ENCODE measurements at places on chromosomes 12 and 14.

DNA sequence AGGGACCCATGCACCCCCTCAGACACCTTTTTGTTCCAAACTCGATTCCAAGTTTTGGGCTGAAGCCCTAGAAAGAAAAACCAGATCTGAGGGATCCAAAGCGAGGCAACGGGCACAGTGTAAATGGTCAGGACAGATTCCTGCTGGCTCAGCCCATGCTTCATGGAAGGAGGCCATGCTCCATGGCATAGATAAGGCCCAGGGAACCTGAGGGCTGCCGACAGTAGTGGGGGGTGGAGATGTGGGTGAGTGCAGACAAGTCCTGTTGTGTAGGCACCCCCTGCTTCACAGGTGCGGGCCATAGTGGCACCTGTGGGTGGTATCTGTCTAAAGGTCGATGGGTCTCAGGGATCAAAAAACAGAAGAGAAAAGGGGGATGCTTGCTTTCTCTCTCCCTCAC lies 42.1 kb downstream of the TNFAIP2 start:
- DNase-seq: no peak

GRCh38 chr14:105860615-105861580 lies 334.5 kb downstream of the TMEM121 start:
- no peak for DNase-seq

DNA sequence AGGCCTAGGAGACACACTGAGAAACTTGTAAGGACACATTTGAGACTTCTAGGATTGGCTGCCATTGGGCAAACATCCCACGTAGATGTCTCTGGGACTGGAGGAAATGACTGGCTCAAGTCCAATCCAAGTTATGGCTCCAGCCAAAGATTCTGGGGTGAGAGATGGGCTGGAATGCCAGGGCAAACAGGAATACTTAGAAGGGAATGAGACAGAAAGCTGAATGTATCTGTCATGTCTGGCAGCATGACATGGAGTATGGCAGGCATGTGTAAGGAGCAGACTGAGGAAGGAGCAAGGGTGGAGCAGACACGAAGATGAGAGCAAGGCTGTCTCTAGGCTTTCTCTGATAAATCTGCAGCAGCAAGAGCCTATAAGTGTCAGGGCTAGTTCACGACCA lies 209.2 kb downstream of the PHLDA1 start:
- DNase-seq: no peak

DNA sequence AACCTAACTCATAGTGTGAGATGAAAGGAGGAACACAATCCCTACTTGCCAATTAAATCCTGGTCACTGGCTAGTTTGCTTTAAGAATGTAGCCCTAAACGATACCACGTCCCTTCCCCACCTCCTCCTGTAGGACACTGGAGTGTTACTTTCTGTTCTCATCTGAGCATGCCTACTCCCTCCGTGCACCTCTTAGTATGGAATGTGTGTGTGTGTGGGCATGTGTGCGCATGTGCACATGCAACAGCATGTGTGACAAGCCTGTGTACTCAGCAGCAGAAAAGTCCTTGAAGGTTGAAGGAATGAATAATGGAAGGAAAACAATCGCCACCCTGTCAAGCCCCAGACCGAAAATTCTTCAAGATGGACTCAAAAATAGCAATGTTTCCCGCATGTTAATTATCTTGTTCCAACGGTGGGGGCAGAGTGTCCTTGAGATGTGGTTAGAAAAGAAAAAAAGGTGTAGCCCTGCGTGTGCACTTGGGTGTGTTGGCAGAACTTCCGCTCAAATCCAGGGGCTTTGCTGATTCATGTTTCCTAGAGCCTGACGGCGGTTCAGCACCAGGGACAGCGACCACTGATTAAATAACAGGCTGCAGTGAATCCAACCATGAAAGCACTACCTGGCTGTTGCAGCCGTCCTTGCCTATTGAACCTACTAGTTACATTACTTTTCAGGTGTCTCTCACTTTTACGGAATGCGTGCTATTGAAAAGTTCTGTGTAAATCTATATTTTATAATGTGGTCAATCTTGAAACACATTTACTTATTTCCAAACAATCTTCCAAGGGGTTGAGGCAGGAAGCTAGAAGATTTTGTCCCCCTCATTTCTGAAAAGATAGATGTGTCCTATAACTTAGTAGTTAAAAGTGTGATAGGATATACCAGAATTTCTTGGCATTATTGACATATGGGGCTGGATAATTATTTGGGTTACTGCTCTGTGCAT lies 79.8 kb downstream of the SRRM4 start:
- peak; percentile 47 for DNase-seq

GRCh38 chr12:3603576-3603975 lies 112.6 kb downstream of the PRMT8 start:
- no peak for DNase-seq

DNA sequence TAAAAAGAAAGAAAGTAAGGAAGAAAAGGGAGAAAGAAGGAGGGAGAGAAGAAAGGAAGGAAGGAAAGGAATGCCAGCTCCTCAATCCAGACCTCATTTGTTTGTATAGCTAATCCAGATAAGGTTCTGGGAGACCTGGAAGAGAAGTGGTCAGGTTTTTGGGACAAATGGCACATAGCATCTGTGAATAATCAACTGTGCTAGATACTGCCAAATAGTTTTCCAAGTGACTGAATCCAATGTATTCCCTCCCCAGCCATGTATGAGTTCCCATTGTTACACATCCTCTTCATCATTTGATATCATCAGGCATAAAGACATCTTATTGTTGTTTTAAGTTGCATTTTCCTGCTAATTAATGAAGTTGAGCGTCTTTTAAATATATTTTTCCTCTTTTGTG lies 18.6 kb upstream of the PTGR2 start:
- no peak for DNase-seq

DNA sequence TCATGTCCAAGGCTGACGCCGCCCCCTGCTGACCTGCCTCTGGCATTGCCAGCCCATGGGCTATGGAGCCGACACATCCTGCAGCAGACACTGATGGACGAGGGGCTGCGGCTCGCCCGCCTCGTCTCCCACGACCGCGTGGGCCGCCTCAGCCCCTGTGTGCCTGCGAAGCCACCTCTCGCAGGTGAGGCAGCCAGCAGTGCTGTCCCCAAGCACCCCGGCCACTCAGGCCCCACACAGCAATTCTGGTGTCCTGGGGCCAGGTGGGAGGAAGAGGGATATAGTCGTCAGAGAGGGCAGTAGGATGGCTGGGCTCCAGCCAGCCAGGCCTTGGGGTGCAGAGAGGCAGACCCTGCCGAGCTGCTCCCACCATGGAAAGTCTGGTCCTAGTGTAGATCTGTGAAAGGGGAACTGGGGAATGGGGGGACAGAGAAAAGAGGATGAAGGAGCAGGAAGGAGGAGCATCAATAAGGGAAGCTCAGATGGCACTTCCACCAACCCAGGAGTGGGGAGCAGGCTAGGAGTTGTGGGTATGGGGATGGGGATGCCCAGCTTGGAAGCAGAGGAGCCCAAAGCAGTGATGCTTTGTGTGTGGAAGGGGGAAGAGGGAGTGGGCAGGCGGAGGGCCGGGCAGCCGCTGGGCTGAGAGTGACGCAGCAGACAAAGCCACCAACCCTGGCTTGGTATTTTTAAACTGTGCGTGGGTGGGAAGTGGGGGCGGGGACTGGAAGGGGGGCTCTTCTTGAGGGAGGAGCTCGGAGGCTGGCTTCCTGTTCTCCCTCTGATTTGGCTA lies 4.7 kb downstream of the NAB2 start:
- no peak for DNase-seq

DNA sequence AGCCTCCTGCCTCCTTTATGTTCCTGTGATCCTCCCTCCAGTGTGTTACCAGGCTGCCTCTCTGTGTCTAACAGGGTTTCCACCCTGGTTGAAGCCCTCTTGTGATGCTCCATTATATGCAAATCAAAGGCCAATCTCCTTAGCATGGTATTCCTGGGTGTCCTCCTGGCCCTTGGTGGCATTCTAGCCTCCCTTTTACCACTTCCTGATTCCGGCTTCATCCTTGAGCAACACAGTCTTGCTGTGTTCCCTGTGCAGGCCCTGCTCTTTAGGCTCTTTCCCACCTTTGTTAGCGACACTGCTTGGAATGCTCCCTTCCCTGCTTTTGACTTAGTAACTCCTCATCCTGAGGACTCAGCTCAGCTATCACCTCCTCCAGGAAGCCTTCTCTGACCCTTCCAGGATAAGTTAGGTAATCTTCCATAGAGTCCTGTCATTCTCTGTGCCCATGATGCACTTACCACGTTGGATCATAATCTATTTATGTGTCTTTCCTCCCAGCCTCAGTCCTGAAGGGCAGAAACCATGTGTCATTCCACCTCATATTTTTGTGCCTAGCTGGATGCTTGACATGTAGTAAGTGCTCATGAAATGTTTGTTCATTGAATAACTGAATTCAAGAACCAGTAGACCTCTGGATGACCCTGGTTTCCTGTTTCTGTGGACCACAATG lies 37.3 kb downstream of the PRKCH start:
- no peak for DNase-seq

DNA sequence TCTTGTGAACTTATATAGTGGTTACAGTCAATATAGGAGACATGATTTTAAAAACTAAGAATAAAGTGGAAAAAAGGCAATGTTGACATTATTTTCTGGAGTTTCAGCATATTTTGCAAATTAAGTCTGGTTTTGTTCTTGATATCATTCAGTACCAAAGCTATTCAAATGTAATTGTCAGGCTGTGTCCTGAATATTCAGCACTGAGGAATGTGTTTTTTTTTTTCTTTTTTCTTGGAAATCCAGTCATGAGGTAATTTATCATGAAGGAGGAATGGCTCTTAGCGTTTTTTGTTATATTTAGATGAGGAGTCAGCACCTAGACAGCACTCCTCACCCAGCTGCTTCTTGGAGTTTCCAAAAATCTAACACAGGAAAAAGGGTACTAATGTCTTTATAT lies 225.5 kb downstream of the CCDC91 start:
- no peak for DNase-seq

DNA sequence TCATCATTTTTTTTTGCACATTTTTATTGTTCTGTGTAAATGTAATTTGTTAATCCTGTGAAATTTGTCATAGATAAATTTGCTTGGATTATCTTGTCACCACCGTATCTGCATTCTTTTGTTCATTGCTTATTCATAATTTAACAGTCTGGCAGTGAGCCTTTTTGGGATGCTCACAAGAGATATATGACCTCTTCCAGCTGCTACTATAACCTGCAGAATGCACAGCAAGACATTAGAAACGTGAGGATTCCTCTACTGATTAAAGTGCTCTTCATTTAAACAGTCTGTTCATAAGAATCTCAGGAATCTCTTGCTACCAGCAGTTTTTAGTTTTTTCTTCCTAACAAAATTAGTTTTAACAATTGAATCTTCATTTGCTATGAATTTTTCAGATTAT lies 9.1 kb downstream of the NPAS3 start:
- DNase-seq: no peak

GRCh38 chr12:127126260-127126628 lies 1140.7 kb upstream of the TMEM132C start:
- no peak for DNase-seq

GRCh38 chr12:69343357-69343756 lies 4.8 kb upstream of the LYZ start:
- DNase-seq: no peak

DNA sequence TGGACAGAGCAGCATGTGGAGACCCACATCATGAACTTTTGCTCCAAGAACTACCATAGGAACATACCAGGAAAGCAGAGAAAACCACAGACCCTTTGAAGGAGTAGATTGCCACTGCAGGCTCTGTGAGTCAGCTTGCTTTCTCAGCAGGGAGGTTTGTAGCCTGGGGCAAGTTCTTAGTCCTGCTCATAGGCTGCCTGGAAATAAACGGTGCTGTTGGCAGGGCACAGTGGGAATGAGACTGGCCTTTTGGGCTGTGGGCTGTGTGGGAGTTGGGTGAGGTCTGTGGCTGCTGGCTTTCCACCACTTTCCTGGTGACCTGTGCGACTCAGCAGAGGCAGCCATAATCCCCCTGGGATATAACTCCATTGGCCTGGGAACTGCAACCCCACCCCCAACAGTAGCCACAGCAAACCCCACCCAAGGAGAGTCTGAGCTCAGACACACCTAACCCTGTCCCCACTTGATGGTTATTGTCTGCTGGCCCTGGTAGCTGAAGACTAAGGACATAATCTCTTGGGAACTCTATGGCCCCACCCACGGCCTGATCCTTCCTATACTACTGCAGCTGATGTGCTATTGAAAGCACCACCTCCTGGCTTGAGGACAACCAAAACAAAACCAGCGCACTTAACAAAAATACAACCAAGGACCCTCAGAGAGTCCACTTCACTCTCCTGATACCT lies 192.1 kb upstream of the GARIN6 start:
- DNase-seq: no peak

- no peak for DNase-seq
Observed at GRCh38 chr12:25629341-25629740, 76.3 kb upstream of the LMNTD1 start.

- DNase-seq: no peak
Observed at GRCh38 chr14:31038521-31039166, 12.5 kb upstream of the STRN3 start.

DNA sequence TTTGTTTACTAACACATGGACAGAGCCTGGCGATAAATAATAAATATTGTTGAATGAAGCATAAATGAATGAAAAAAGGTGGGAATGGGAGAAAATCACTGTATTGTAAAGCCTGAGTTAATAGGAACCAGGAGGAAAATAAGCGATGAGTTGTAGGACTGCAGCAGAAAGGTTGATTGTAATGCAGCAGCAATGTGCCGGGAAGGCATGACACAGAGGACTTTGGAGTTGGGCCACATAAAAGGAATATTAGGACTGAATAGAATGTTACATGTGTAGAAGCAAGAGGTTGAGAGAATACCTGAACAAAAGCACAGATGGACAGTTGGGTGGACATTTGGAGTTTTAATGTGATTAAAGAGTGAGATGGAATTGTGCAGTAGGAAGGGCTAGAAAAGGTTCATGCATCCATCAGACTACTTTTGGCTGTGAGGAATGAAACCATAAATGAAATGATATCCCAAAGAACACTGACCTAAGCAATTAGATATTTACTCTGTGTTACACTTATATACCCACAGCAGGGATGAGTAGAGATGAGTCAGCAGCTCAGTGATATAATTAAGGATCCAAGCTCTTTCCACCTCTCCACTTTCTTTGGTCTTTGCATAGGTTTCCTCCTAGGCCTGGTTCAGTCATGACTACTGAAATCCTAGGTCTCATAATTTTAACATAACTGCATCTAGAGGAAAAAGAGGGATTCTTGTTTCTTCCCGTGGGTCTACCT lies 55.4 kb downstream of the CCER1 start:
- DNase-seq: no peak

- no peak for DNase-seq
Observed at GRCh38 chr12:10400829-10401228, 8.7 kb downstream of the KLRC4 start.

DNA sequence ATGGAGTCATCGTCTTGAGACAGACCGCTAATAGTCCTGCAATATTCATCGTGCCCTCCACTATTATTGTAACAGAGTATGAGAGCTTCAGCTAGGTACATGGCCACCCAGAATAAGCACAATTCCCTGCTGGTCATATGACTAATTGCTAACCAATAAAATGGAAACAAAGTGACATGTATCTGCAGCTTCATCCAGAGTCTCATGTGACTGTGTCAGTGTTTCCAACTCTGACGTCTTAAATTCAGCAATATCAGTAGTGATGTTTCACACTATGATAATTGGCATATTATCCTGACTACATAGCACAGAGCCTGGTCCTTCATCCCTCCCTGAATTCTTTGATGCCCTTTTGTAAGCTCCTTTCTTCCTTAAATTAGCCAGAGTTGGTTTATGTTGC lies 167.4 kb downstream of the RPS29 start:
- DNase-seq: no peak

Measured in NCI-H187 treated with DMSO at 0.1 percent for 48 hours (cell line).